ENCODE measurements at places on chromosomes 12 and 14. TPM values are rescaled to one million over a fixed set of nuclear protein-coding genes. Genes with fewer than 3 reads are reported as not detected.

The GRIN2B gene
- under 0.01 TPM for total RNA-seq

The PMEL gene
- 0.52 TPM for total RNA-seq

The IGF1 gene
- total RNA-seq, result 1.5 TPM

The AHNAK2 gene
- total RNA-seq, result 184 TPM

The OR4K5 gene
- not detected for total RNA-seq

The LUM gene
- total RNA-seq, result 8.4 TPM

The RD3L gene
- not detected for total RNA-seq

The TTC5 gene
- 10.5 TPM for total RNA-seq

The CLMN gene
- total RNA-seq, result 9.6 TPM

The KRT7 gene
- total RNA-seq, result 113 TPM

The AEBP2 gene
- 38.4 TPM for total RNA-seq

The SMCO2 gene
- total RNA-seq, result 0.76 TPM

The CCND2 gene
- total RNA-seq, result 48.9 TPM

The BEGAIN gene
- total RNA-seq, result 0.68 TPM

The CMKLR1 gene
- 0.56 TPM for total RNA-seq

The GNG2 gene
- 1.5 TPM for total RNA-seq

The RIPK3 gene
- 10.5 TPM for total RNA-seq

The CELA1 gene
- total RNA-seq, result not detected

The KERA gene
- total RNA-seq, result not detected

The GSG1 gene
- not detected for total RNA-seq

The RERGL gene
- total RNA-seq, result 0.40 TPM

The ENDOU gene
- total RNA-seq, result 66.9 TPM

The SLCO1B1 gene
- total RNA-seq, result 0.08 TPM

The KRT72 gene
- not detected for total RNA-seq

The OTUB2 gene
- total RNA-seq, result 5.5 TPM

The FBLN5 gene
- 2.8 TPM for total RNA-seq

The NUP107 gene
- 27.0 TPM for total RNA-seq

The TAS2R46 gene
- total RNA-seq, result 0.40 TPM

The IL22 gene
- 0.44 TPM for total RNA-seq

The RNF212B gene
- not detected for total RNA-seq

The TDRD9 gene
- total RNA-seq, result 0.16 TPM
